ENCODE measurements at places on chromosomes 2 and 18.

- DNase-seq = no peak
These were observed 145.6 kb downstream of the FAM161A start for GRCh38 chr2:61707984-61708852.

GRCh38 chr18:76412010-76412817 lies 82.8 kb downstream of the ZNF516 start:
- DNase-seq = no peak

- no peak for DNase-seq
These were observed 9.9 kb upstream of the EPHA4 start for GRCh38 chr2:221581986-221582385.

DNA sequence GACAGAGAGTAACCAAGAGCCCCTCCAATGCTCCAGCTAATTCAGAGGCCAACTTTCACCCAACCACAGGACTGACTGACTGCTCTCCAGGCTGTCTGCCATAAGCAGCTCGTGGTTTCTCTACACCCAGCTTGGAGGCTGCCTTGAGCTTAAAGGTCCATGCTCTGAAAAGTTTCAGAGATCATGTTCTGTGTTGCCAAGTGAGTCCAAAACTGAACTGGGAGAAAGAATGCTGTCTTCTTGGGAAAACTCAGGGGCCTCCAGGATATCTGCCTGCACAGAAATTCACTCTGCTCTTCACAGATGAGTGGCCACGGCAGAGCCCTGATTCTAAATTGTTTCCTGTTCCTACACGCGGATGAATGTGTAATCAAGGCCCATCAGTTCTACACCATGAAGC lies 51.1 kb downstream of the LPIN2 start:
- no peak for DNase-seq

- DNase-seq = no peak
These were observed 11.5 kb downstream of the CATIP start for GRCh38 chr2:218368150-218368528.

- DNase-seq = no peak
These were observed 12.5 kb downstream of the ABCG8 start for GRCh38 chr2:43851011-43851980.

- DNase-seq = no peak
These were observed 15.2 kb downstream of the BCL2L11 start for GRCh38 chr2:111135910-111136297.

DNA sequence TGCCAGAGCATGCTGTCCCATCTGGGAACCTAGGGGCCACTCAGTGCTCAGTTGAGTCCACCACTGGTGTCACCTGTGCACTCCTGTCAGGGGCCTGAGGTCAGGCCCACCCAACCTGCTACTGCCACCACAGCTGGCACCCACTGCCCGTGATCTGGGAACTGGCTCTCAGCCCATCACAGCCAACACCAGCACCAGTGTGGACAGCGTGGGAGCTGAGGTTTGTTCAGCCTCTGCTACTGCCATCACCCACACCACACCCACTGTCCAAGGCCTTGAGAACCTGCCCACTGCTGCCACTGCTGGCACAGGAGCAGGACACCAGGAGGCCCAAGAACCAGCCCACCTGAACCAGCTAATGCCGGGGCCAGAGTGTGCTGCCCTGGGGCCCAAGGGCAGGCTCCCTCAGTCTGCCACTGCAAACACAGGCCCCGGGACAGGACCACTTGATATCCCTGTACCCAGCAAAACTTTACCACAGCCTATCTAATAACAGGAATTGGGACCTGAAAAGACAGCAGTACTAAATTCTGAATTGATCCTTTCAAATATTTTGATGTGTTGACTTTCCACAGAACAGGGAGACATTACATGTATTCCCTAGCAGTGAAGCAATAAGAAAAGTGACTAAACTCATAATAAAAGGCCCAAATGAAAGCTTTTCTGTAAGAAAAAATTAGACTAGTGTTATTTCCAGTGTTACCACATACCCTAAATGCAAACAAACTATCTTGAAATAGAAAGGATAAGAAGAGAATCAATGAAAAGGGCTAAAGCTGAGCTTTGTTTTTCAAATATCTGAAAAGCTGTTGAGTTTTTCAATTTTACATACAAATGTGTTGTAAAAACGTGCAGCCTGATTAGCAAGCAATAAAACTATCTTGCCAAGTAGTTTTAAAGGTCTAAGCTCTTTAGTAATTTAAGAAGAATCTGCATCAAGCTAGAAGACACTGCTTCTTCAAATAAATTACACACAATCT lies 640.7 kb downstream of the METTL4 start:
- DNase-seq = no peak

- no peak for DNase-seq
These were observed 102.3 kb downstream of the BOD1L2 start for GRCh38 chr18:57249179-57249578.

GRCh38 chr2:205293559-205293958 lies 388.7 kb upstream of the NRP2 start:
- DNase-seq = no peak

- no peak for DNase-seq
These were observed 951.6 kb upstream of the SLC39A10 start for GRCh38 chr2:194705398-194705797.

- no peak for DNase-seq
These were observed 64.2 kb downstream of the NPAS2 start for GRCh38 chr2:100884145-100884621.

DNA sequence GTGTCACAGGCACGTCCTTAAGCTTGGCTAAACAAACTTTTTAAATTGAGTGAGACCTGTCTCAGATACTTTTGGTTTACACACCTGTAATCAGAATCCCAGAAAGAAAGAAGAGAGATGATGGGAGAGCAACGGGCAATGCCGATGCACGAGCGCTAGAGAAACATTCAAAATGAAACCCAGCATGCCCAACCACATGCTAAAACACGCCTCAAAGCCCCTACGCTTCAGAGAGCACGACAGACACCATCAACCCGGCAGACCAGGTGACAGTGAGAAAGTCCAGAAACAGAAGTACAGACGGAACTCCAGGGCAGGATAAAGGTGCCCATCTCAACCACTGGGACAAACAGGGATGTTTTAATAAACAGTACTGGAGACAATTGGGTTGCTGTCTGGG lies 85.5 kb downstream of the HDAC4 start:
- DNase-seq = no peak

GRCh38 chr2:197888321-197888720 lies 83.9 kb downstream of the PLCL1 start:
- DNase-seq = no peak

DNA sequence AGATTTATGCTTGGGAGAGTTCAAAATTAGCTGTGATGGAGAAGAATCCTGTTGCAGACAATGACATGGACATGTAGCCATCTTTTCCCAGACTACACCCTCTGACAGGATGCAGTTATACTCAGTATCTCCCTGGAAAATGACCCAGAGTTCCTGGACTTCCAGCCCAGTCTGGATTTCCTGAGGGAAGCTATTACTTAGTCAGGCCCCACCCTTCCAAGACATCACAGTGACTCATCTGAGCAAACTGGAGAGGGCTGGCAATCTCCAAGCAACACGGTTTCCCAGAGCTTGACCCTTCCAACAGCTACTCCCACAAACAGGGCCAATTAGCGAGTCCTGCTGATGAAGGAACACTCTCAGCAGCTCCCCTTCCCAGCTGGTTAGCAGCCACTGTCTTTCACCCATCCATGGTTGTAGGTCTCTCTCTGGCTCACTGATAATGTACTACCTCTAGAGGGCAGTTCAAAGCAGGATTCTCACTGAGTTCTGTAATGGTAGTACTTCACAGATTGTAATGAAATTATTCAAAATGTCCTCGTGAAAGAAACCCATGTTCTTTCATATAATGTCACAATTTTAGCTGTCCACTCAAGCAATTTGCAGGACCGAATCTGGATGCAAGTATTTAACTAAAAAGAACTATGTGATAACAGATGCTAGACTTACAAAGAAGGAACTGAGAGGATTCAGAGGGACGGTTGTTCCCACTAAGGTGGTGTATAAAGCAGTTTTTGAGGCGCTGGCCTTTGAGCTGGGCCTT lies 110.2 kb downstream of the MDH1 start:
- DNase-seq = no peak

DNA sequence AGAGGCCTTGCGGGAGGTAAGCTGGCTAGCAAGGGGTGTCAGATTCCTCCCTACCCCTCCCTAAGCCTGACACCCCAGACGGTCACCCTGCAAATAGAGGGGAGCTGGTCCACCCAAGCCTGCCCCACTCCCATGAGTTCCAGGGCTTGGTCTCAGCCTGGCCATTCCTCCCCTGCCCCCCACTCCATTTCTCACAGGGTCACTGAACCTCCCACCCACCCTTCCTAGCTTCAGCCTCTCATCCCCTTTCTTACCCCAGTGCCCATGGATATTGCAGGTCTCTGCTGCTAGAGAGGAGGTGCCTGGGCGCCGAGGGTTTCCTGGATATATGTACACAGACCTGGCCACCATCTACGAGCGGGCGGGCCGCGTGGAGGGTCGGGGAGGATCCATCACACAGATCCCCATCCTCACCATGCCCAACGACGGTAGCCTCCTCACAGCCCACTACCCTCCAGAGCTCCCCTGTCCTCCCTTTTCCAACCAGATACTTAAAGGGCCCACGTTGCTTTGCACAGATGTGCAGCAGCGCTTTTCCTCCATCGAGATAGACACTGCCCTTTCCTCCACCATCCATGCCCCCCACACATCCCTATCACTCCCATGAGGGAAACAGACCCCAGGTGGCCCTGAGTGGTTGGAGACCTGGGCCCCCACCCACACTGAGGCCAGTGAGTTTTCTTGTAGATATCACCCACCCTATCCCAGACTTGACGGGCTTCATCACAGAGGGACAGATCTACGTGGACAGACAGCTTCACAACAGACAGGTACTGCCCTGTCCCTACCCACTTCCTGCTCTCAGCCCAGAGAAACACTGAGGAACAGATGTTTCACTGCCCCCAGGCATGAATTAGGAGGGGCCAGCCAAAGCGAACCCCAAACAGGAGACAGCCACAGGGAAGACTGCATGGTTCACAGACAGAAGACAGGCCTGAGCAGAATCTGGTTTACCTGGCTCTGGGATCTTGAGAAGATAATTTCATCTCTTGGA lies 15.2 kb upstream of the ANKRD53 start:
- DNase-seq = no peak

DNA sequence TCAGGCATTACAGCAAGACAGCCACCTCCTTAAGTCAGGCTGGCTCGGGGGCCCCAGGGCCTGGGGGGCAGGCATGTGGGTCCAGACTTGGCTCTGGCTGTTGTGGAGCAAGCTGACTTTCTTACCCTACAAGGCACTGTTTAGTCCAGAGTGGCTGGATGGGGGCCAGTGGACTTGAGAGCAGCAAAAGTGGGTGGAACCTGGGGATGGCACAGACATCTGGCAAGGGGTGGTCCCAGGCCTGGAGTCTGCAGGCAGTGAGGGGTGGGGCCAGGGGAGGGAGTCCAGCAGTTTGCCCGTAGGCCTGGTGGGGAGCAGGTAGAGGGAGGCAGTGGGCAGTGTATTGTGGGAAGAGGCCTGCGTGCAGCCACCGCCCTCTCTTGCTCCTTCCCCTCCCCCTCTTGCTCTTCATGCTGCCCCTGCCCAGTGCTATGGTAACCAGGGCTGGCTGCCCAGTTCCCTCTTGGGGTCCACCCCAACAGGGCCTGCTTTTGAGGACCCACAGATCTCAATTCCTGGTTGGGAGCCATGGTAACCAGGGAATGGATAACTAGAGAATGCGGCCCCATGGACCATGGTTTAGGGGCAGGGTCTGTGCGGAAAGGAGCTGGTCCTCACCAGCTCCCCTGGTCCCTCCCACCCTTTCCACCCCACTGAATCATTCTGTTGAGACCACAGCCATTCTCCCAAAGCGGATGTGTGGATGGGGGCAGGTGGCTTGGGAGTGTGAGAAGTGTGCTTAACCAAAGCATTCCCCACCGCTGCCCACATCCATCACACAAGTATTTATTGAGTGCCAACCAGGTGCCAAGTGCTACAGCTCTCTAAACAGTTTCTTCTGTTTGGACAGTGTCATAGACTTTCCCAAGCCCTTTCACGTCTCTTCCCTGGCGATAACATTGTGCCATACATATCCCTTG lies 19.3 kb downstream of the SPEG start:
- DNase-seq = no peak

GRCh38 chr2:171852366-171852888 lies 41.6 kb downstream of the SLC25A12 start:
- no peak for DNase-seq

- no peak for DNase-seq
These were observed 248.3 kb downstream of the TRIB2 start for GRCh38 chr2:12964904-12965539.

- DNase-seq = no peak
These were observed 107.8 kb downstream of the NBEAL1 start for GRCh38 chr2:203122317-203122986.

DNA sequence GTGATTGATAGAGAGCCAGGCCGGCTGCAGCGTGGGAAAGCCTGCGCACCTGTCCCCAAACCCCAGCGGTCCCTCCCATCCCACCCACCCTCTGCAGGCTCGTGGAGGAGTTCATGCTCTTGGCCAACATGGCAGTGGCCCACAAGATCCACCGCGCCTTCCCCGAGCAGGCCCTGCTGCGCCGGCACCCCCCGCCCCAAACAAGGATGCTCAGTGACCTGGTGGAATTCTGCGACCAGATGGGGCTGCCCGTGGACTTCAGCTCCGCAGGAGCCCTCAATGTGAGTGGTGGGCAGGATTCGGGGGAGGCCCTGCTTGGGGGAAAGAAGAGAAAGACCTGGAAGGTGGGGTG lies 48.9 kb upstream of the ALPP start:
- DNase-seq = no peak

- no peak for DNase-seq
These were observed 67.8 kb downstream of the SOX11 start for GRCh38 chr2:5759949-5760348.

GRCh38 chr2:85772019-85772745 lies 18.4 kb downstream of the ATOH8 start:
- no peak for DNase-seq

DNA sequence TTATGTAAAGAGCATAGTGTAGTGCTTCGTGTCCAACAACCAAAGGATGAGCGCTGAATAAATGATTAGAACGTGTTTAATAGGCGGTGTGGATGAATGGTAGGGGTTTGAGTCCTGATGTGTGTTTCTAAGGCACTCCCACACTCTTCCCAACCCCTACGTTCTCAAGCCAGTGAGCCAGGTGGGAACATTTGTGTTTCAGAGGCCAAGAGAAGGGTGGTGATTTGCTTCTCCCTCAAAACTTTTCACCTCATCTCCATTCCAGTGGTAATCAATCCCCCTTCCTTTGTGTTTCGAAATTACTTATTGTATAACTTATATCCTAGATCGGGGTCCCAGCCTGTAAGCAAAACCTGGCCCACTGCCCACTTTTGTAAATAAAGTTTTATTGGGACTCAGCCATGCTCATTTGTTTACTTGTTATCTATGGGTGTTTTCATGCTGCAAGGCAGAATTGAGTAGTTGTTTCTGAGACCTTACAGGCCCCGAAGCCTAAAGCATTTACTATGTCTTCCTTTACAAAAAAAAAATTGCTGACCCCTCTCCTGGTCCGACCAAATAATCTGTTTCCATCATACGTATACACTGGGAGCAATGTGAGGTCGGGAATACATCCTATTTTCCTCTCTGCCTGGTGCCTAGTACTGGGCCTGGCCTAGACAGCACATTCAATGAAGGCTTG lies 150.8 kb upstream of the MYCN start:
- DNase-seq = no peak

GRCh38 chr2:48448274-48449061 lies 81.5 kb upstream of the STON1 start:
- DNase-seq = no peak

- DNase-seq = no peak
These were observed 44.9 kb downstream of the LINC00305 start for GRCh38 chr18:64103986-64104385.
